Stimulated activated naive CD4-positive, alpha-beta T cell treated with Interleukin-2 at 50 U/mL for 16 hours (primary cell): ENCODE measurements at places on chromosomes 4 and X.

GRCh38 chr4:182144626-182145333 lies 98.4 kb upstream of the TENM3 start:
- no peak for DNase-seq

GRCh38 chrX:41716222-41716621 lies 7.8 kb upstream of the GPR82 start:
- DNase-seq = no peak

DNA sequence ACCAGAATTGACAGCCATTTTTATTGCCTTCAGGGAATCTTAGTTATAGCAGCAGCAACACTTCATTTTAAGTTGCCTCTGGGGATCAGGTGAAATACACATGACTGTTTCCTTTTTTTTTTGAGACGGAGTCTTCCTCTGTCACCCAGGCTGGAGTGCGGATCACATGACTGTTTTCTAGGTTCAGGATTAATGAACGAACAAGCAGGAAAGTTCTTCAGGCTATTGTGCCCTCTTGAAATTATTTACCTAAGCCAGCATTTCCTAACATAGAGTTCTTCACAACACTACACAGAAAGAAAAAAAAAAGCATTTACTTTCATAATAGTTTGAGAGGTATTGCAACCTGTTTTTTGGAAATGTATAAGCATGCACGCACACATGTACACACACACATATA lies 2032.8 kb downstream of the PCDH7 start:
- no peak for DNase-seq

- no peak for DNase-seq
Observed at GRCh38 chrX:11960031-11960430, 178.2 kb upstream of the FRMPD4 start.

DNA sequence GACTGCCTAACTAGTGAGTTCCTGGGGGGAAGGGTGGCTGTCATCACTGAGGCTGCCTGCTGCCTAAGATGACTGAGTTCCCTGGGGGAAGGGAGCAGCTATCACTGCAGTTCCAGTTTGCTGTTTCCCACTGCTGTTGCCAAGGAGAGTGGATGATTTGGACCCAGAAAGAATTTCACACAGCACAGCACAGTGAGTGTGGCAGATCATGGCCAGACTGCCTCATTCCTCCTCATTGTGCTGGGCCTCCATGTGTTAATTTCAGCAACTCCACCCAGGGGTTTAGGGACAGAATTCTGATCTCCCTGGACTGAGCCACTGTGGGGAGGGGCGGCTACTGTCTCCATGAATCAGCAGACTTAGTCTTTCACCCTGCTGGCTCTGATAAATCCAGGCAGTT lies 125.0 kb downstream of the TEX13C start:
- no peak for DNase-seq

- DNase-seq = no peak
Observed at GRCh38 chrX:77436271-77436670, 10.9 kb upstream of the FGF16 start.

GRCh38 chrX:152865232-152865920 lies 32.5 kb upstream of the ZNF185 start:
- DNase-seq = no peak

DNA sequence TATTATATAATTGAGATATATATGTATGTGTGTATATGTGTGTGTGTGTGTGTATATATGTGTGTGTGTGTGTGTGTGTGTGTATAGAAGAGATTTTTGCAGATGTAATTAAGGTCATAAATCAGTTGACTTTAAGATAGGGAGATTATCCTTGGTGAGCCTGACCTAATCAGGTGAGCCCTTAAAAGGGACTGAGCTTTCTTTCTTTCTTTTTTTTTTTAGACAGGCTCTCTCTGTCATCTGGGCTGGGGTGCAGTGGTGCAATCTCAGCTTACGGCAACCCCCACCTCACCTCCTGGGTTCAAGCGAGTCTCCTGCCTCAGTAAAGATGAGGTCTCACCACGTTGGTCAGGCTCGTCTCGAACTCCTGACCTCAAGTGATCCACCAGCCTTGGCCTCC lies 155.1 kb upstream of the RASGEF1B start:
- no peak for DNase-seq

DNA sequence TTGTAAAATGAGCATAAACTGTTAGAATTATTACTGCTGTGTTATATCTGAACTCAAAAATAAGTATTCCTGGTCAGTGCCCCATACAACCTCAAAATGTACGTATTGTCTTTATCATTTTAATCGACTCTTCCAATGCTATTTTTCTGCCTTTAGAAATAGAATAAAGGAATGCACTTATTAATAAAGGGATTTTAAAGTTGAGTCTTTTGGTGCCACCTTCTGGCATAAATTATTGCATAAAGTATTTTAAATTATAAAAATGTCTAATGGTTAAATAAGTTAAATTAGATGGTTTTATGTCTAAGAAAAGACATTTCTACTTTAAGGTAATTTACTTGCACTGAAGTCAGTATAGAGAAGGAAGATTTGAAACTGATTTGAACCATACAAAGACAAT lies 424.0 kb upstream of the NDST4 start:
- no peak for DNase-seq

DNA sequence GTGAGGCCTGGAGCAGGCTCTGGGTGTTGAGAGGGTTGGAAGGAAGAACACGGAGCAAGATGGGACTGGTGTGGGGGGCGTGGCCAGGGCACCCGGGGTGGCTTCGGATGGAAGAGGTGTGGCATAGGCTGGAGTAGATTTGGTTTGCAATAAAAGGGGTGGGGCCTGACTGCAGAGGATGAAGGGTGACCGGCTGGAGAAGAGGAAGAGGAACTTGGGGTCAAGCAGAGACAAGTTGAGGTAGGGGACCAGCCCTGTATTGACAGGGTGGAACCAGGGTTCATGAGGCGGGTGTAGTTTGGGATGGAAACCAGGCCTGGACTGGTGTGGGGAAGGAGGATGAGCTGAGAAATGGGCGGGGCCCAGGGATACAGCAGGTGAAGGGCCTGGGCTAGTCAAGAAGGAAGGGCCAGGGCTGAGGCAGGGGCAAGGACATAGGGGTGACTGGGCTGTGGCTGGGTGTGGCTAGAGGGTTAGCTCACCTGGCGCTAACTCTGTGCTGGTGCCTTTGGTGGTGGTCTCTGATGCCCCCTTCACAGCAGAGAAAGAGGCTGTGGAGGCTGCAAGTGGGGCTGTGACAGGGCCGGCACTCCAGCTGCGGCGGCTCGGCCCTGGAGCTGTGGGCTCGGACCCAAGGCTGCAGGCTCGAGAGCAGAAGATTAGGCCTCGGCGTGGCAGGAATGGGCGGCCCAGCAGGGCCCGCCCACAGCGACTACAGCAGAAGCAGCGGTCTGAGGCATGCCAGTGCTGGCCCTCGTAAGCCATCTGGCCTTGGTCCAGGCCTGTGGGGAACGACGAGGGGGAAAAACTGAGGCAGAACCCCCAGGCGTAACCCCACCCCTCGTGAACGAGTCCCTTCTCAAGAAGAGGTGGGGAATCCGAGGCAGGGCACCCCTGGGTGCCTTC lies 5.0 kb downstream of the PLP2 start:
- DNase-seq = no peak

DNA sequence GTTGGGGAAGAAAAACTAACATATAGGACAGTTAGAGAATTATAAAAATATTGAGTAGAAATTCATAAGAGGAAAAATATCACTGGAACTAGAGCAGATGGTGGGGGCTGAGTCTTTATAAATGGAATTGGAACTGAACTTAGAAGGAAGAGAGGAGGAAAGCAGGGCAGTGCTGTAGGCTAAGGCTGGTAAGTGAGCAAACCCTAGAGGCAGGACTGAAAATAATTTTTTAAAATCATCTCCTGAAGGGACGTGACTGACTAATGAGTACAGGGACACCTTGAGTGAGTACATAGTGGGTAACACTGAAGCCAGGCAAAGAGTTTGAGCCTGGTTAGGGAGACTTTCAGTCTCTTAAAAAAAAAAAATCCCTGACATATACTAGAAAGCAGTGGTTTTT lies 63.3 kb downstream of the GALNT7 start:
- no peak for DNase-seq

GRCh38 chr4:2497931-2498330 lies 29.0 kb downstream of the RNF4 start:
- no peak for DNase-seq

GRCh38 chr4:137961051-137961438 lies 281.1 kb downstream of the SLC7A11 start:
- DNase-seq = no peak

DNA sequence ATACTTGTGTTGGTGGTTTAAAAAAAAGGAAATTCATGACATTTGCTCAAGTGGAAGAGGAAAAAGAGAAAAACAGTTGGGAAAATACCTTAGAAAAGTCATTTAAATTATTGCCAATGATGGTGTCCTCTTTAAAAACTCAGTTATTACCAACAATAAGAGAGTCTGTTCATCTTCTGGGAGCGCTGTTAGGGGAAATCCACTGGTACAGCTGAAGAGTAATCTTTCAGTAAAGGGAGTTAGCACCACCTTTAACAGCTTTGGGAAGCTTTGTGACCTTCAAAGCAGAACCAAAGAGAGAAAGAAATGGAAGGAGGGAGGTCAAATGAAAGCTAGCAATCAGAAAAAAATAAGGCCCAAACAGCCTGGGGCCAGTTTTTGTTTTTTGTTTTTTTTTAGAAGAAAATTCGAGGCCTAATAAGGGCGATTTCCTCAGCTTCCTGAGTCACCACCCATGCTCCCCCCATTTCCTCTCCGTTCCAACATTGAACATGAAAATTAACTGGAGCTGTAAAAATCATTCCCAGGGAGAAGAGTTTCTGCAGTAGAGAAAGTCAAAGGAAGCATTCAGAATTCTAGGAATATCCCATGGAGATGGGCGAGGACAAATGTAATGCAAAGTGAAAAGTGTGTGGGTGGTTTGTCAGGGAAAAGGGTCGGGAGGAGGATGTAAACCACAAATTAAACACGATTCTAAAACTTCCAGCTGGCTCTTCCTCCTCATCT lies 115.1 kb downstream of the SH3KBP1 start:
- no peak for DNase-seq

GRCh38 chr4:77159806-77160205 lies 2.8 kb downstream of the CCNG2 start:
- no peak for DNase-seq

DNA sequence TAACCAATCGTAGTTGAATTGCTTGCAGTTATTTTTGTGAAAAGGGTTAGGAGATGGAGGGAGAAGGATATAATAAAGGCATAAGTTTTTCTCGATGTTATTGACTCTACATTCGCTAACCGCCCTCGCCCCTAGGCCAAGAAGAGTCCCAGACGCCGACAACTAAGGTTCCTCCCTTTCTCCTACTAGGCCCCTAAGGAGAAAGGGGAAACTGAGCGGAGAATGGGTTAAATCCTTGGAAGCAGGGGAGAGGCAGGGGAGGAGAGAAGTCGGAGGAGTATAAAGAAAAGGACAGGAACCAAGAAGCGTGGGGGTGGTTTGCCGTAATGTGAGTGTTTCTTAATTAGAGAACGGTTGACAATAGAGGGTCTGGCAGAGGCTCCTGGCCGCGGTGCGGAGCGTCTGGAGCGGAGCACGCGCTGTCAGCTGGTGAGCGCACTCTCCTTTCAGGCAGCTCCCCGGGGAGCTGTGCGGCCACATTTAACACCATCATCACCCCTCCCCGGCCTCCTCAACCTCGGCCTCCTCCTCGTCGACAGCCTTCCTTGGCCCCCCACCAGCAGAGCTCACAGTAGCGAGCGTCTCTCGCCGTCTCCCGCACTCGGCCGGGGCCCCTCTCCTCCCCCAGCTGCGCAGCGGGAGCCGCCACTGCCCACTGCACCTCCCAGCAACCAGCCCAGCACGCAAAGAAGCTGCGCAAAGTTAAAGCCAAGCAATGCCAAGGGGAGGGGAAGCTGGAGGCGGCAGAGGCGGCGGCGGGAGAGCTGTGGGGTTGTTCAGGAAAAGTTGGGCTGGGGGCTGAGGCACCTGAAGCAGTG lies 5.9 kb downstream of the ATOH1 start:
- DNase-seq = no peak

DNA sequence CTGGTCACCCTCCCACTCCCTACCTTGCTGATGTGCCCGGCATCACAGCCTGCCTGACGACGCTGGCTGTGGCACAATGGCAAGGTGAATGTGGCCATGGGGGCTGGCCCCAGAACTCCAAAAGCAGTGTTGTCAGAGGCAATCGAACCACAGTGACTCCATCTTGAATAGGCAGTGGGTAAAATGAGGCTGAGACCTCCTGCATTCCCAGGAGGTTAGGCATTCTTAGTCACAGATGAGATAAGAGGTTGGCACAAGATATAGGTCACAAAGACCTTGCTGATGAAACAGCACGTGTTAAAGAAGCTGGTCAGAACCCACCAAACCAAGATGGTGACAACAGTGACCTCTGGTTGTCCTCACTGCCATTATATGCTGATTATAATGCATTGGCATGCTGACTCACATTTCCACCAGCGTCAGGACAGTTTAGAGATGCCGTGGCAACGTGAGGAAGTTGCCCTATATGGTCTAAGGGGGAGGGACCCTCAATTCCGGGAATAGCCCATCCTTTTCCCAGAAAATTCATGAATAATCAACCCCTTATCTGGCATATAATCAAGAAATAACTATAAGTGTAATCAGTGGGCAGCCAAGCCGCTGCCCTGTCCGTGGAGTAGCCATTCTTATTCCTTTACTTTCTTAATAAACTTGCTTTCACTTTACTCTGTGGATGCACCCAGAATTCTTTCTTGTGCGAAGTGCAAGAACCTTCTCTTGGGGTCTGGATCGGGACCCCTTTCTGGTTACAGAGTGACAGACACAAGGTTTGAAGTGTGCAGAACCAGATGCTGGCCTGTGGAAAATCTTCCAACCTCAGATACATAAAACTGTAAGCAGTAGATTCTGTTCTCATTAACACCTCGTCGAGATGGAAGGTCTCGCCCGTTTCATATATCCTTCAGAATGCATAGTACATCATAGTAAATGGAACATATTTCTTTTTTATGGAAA lies 26.8 kb upstream of the CLDN24 start:
- peak; percentile 24 for DNase-seq

DNA sequence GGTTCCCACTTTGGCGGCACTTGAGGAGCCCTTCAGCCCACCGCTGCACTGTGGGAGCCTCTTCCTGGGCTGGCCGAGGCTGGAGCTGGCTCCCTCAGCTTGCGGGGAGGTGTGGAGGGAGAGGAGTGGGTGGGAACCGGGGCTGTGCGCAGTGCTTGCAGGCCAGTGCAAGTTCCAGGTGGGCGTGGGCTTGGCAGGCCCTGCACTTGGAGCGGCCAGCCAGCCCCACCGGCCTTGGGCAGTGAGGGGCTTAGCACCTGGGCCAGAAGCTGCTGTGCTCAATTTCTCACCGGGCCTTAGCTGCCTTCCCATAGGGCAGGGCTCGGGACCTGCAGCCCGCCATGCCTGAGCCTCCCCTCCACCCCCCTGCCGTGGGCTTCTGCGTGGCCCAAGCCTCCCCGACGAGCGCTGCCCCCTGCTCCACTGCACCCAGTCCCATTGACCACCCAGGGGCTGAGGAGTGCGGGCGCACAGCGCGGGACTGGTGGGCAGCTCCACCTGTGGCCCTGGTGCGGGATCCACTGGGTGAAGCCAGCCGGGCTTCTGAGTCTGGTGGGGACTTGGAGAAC lies 474.3 kb downstream of the MID1IP1 start:
- no peak for DNase-seq

GRCh38 chr4:42277291-42277690 lies 120.0 kb upstream of the SHISA3 start:
- no peak for DNase-seq

GRCh38 chrX:154724993-154725756 lies 25.7 kb downstream of the GAB3 start:
- no peak for DNase-seq
